Subcutaneous preadipocyte (primary cell): ENCODE measurements at places on chromosomes 3 and 15. TPM values are rescaled to one million over a fixed set of nuclear protein-coding genes. Genes with fewer than 3 reads are reported as not detected.

Gene PPP4R2
- total RNA-seq = 44.1 and 54.7 TPM in 2 replicates

Gene GHSR
- not detected in 2 replicates for total RNA-seq

Gene VIPR1
- total RNA-seq = not detected in 2 replicates

Gene NDN
- 38.9 and 76.8 TPM in 2 replicates for total RNA-seq

Gene EAF1
- 18.2 and 18.4 TPM in 2 replicates for total RNA-seq

Gene MAP3K13
- total RNA-seq = 10.3 and 14.5 TPM in 2 replicates

Gene CHST13
- not detected in 2 replicates for total RNA-seq

Gene CCDC33
- total RNA-seq = not detected in 2 replicates

Gene ADAMTS17
- 0.20 and 0.73 TPM in 2 replicates for total RNA-seq

Gene MRPL3
- total RNA-seq = 145 and 171 TPM in 2 replicates

Gene ZNF501
- 4.3 and 6.6 TPM in 2 replicates for total RNA-seq

Gene ECE2
- not detected in 2 replicates for total RNA-seq

Gene CEP152
- total RNA-seq = 8.5 and 18.0 TPM in 2 replicates

Gene CFAP100
- total RNA-seq = not detected in 2 replicates

Gene MED12L
- 0.37 and 0.39 TPM in 2 replicates for total RNA-seq

Gene SLC12A1
- not detected in 2 replicates for total RNA-seq

Gene EBLN2
- total RNA-seq = 4.0 and 6.6 TPM in 2 replicates

Gene MYL3
- total RNA-seq = not detected in 2 replicates

Gene DAZL
- 0.37 and 0.59 TPM in 2 replicates for total RNA-seq

Gene RBPMS2
- total RNA-seq = under 0.01 TPM in 1 of 2 replicates, not detected in the other

Gene GRAMD2A
- under 0.01 TPM in 1 of 2 replicates, not detected in the other for total RNA-seq

Gene SLC38A3
- not detected in 2 replicates for total RNA-seq

Gene SPINK8
- not detected in 2 replicates for total RNA-seq

Gene DNAH12
- total RNA-seq = under 0.01 TPM in 1 of 2 replicates, not detected in the other

Gene SERPINI2
- not detected in 2 replicates for total RNA-seq

Gene GPR160
- total RNA-seq = 0.37 and 0.39 TPM in 2 replicates

Gene GREM1
- 0.37 and 2.2 TPM in 2 replicates for total RNA-seq

Gene TMPRSS7
- not detected in 2 replicates for total RNA-seq

Gene AP3B2
- under 0.01 TPM in 2 replicates for total RNA-seq

Gene SCAANT1
- total RNA-seq = not detected in 2 replicates

Gene GALNT15
- total RNA-seq = 83.7 and 158 TPM in 2 replicates

Gene HTD2
- total RNA-seq = 5.1 and 5.3 TPM in 2 replicates

Gene SLC35G2
- 5.5 and 6.6 TPM in 2 replicates for total RNA-seq

Gene GOLGA8R
- 1.1 and 1.2 TPM in 2 replicates for total RNA-seq

Gene CDHR4
- total RNA-seq = 0.37 TPM in 1 of 2 replicates, not detected in the other

Gene GOLGA8G
- not detected in 2 replicates for total RNA-seq

Gene TRPM7
- 54.7 and 63.9 TPM in 2 replicates for total RNA-seq

Gene C3orf49
- total RNA-seq = not detected in 2 replicates

Gene CLDN1
- 0.20 TPM in 1 of 2 replicates, not detected in the other for total RNA-seq

Gene CCNDBP1
- total RNA-seq = 60.0 and 61.0 TPM in 2 replicates

Gene GRAMD1C
- 0.73 and 1.8 TPM in 2 replicates for total RNA-seq
